ENCODE measurements at places on chromosomes 16 and 17.
A peak's percentile ranks its signal among the peaks of the same experiment; 100 is the strongest.

- no peak for DNase-seq
Observed at GRCh38 chr16:51592001-51592501, 441.0 kb upstream of the SALL1 start.

GRCh38 chr16:89700100-89700648 lies 1.3 kb downstream of the SPATA2L start:
- peak; percentile 98 for DNase-seq

DNA sequence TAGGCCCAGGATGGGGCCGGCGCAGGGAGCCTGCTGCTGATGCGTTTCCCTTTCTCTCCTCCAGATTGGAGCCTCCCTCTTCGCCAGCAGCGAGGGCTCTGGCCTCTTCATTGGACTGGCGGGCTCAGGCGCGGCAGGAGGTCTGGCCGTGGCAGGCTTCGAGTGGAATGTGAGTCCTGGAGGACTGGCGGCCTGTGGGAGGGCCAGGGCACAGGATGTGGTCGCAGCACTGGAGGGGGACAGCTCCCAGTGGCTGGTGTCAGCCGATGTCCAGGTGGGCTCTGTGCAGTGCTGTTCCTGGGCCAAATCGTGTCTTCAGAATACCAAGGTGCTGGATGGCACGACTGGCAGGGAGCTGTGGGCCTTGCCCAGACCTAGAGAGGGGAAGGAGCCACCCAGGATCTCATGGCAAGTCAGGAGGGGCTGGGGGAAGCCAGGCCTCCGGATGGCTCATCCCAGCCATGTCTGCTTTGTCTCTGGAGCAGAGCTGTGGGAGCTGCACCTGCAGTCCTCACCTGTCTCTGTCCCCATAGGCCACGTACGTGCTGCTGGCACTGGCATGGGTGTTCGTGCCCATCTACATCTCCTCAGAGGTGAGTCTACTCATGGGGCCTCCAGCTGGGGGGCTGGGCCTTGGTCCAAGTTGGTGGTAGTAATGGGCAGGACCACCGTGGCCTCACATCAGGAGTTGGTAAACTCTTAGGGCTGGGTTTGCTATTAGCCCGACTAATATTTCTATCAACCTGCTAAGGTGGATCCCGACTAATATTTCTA lies 7.3 kb downstream of the SLC5A10 start:
- no peak for DNase-seq

DNA sequence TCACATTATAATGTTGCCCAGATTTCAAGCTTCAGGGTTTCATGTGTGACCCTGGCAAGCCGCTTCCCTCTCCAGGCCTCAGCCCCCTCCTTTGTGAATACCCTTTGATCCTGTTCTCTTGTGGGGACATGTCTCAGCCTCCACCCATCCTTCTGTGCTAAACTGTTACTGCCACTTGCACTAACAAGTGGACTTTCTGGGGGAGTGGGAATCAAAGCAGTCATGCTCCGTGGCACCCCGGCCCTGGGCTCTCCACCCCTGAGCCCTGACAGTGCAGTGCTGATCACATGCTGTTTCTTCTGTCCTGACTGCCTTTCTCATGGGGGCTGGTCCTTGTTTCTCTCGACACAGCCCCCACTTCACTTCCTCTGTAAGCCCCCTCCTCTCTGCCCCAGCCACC lies 9.7 kb upstream of the DCAF7 start:
- DNase-seq: no peak

DNA sequence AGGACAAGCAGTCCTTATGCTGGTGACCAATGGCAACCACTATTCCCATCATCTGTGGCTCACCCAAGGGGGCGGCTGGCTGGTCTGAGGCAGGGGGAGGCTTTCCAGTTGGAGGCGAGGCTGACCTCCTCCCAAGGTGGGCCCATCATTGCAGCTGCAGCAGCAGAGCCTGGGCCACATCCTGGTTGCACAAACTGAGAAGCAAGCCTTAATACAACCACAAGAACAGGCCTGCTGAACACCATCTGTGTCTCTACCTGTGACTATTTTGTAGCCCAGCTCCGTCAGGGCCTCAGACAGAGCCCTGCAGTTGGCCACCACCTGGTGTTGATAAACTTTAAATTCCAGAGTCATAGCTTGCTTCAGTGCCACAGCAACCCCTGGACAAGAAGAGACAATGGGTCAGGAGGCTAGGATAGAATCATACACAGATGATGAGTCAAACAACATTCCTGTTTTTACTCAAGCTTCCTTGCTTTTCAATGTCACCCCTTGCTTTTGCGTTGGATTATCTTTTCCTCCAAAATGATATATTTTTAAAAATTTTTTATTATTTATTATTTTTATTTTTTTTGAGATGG lies 17.9 kb downstream of the SMCR8 start:
- no peak for DNase-seq

GRCh38 chr16:17836868-17837602 lies 366.3 kb upstream of the XYLT1 start:
- no peak for DNase-seq

DNA sequence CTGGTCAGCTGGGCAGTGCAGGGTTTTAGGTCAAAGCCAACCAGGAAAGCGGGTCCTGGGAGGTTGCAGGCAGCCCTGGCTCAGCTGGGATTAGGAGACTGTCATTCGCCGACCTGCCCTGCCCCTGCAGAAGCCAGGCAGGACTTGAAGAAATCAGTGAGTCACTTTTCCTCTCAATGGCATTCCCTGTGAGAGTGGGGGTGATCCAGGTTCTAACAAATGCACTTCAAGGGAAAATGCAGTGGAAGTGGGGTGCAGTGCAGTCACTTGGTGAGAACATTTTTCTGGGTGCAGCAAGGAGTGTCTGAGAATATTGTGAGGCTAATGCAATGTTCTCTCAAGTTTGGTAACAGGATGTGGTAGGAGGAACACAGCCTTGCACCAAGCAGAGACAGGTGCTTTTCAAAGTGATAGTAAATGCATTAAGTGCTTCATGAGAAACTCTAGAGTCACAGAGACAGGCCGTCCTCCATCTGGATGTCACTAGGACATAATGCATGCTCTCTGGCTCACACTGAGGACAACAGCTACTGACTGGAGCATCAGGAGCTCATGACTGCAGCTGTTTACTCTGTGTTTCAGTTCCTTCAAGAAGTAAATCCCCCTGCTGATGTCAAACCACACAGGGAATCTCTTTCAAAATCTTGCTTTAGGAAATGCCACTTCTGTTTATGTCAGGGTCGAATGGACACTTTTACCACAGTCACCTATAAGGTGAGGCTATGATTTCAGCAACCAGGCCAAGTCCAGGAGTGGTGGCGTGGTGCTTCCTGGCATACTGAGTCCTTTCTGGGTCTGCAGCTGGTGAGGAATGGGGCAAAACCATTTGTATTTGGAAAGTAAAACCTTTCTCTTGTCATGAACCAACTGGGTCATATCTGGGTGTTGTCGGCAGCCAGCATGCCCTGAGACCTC lies 16.7 kb downstream of the CDK5R1 start:
- DNase-seq: no peak

GRCh38 chr16:81578636-81579413 lies 134.2 kb downstream of the CMIP start:
- no peak for DNase-seq

DNA sequence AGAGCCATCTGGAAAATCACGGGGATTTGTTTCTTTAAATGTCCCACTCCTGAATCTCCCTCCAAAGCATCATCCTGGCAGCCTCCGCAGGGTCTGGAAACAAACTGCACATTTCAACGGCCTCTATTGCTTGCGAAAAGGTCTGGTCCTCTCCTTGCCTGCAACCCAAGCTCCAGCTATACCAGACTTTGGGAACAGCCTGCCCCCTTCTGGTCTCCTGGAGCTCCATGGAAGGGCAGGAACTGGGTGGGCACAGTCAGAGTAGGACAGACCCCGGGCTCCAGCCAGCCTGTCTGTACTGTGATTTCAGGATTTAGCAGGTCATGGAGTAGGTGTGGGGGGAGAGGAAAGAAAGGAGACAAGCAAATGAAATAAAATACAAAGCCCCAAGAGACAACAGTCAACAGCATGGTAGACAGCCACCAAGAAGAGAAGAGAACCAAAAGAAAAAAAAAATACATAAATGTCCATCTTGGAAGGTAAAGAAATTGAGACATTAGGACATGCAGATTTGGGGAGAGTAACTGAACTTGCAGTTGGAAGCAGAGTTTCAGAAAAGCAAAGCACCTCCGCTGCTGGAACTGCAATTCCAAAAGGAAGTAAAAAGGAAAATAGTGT lies 2.7 kb downstream of the XYLT1 start:
- peak; percentile 54 for DNase-seq

DNA sequence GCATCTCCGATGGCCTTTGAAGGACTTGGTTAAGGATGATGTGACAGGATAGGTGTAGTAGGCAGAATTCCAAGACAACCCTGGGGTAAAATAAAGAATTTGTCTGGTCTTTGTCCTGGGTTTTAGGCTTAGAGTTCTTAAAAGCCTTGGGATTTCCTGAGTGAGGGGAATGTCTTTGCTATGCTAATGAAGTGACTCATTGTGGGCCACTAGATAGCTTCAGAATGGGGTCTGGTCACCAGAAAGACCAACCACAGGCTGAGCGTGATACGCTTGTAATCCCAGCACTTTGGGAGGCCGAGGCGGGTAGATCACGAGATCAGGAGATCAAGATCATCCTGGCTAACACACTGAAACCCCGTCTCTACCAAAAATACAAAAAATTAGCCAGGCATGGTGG lies 182.8 kb upstream of the TOX3 start:
- no peak for DNase-seq

- no peak for DNase-seq
Observed at GRCh38 chr17:78672005-78672404, 94.8 kb upstream of the DNAH17 start.

DNA sequence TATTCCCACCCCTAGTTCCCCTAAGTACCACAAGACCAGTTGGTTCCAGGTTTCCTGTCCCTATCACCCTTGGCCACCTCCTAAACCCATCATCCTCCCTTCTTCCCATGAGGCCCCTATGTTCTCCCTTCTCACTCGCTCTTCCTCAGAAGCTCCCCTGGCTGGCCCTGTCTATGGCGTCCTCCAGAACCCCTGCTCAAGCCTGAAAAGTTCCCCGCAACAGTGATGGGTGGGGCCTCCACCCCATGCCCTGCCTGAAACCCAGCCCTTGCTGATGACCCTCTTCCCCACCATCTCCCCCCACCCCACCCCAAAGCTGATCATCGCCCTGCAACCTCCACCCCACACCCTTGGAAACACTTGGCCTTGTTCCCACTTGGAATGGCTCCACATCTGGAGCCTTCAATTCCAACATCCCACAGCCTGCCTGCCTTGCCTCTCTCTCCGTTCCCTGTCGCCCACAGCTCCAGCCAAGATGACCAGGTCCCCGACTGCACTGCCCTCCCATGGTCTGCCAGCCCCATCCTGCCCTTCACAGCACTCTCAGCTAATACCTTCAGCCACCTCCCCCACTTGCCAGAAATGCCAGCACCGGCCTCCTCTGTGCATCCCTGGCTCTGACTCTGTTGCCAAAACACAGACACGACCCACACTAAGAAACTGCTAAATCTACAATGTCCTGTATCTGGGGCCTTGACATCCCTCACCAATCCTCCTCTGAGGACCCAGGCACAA lies 10.5 kb downstream of the OSBPL7 start:
- DNase-seq: no peak

DNA sequence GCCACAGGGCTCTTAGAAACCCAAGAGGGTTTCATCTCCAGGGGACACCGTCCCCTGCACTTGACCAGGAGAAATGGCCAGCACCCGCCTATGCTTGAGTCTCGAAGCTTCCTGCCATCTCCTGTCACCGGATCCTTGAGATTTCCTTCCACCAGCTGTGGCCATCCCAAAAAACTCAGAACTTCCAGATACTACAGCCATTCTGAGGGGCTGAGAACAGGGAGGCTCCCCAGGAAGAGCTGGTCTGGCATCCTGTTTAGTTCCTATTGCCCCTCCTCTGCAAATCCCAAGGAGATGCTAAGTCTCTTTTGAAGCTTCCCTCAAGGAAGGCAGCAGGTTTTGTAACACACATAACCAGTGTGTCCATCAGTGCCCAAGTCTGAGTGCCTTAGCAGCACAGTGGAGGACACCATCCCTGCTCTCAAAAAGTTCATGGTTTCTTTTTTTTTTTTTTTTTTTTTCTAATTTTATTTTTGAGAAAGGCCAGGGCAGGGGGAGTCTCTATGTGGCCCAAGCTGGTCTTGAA lies 2.0 kb downstream of the UBALD2 start:
- no peak for DNase-seq

DNA sequence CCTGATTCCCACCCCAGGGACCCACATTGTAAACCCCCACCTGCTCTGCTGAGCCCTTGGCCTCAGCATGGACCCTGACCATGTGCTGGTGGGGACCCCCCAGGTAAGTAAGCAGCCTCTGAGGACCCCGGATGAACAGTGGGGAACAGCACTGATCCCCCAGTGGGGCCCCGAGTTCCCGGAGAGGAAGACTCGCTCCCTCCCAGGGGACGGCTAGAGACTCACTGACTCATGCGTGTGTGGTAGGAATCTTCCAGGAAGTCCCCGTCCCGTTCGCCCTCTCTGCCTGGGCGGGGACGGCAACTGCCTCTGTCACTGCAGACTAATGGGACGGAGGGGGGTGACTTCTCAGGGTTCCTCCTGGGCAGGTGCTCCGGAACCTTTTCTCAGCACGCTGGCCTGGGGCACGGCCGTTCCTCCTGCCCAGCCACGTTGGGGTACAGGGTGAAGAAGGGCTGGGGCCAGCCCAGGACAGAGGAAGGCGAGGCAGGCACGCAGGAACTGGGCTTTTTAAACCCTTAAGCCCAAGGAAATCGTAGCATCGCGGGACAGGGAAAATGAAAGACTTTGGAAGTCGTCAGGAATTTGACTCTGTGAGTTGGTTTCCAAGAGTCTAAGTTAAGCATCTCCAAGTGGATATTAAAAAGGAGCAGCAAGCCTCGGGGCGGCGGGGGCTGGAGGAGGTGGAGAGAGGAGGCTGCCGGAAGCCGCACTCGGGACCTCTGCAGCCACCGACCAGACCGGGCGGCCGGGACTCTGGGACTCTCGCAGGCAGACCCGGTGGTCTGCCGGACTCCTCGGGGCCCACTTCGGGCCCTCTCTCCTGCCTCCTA lies 178.7 kb downstream of the SEC14L1 start:
- peak; percentile 83 for DNase-seq

DNA sequence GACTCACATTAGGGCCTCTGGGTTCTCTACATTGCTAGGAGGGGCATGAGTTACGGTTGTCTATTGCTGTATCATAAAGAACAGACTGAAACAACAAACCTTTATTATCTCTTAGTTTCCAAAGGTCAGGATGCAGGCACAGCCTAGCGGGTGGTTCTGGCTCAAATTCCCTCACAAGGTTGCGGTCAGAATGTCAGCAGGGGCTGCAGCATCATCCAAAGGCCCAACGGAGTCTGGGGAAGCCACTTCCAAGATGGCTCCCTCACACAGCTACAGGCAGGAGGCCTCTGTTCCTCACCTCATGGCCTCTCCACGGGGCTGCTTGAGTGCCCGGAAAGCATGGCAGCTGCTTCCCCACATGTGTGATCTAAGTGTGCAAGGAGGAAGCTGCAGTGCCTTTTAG lies 29.6 kb upstream of the ZFPM1 start:
- no peak for DNase-seq

Data from left ventricle myocardium inferior (tissue), 1 donor.